ENCODE measurements at places on chromosomes 12 and 14.

DNA sequence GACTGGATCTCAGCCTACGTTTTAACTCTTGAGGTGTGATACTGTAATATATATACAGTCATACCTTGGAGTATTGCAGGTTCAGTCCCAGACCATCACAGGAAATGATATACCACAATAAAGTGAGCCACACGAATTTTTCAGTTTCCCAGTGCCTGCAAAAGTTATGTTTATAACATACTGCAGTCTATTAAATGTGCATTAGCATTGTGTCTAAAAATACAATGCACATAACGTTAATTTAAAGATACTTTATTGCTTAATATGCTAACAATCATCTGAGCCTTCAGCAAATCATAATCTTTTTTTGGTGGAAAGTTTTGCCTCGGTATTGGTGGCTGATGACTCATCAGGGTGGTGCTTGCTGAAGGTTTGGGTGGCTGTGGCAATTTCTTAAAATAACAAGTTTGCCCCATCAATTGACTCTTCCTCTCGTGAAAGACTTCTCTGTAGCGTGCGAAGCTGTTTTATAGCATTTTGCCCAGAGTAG lies 18.9 kb downstream of the PYROXD1 start:
- DNase-seq, result no peak

GRCh38 chr12:110073049-110073831 lies 24.9 kb upstream of the C12orf76 start:
- no peak for DNase-seq

DNA sequence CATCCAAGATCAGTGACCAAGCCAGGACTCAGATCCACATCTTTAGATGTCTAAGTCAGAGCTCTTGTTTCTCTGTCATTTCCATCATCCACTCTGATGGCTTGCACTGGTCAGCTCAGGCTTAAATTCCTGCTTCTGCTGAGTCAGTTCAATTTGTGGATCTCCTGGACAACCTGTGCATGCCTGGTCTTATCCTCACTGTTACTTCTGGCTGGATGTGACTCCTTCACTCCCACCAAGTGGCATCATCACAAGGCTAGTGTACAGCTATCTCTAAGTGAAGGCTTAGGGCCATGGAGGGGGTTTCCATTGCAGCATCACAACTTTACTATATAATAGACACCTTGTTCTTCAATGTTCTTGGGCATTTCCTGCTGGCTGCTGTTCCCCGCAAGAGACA lies 102.9 kb downstream of the EMP1 start:
- no peak for DNase-seq

GRCh38 chr14:22070119-22070982 lies 396.7 kb upstream of the OR4E1 start:
- DNase-seq, result no peak

DNA sequence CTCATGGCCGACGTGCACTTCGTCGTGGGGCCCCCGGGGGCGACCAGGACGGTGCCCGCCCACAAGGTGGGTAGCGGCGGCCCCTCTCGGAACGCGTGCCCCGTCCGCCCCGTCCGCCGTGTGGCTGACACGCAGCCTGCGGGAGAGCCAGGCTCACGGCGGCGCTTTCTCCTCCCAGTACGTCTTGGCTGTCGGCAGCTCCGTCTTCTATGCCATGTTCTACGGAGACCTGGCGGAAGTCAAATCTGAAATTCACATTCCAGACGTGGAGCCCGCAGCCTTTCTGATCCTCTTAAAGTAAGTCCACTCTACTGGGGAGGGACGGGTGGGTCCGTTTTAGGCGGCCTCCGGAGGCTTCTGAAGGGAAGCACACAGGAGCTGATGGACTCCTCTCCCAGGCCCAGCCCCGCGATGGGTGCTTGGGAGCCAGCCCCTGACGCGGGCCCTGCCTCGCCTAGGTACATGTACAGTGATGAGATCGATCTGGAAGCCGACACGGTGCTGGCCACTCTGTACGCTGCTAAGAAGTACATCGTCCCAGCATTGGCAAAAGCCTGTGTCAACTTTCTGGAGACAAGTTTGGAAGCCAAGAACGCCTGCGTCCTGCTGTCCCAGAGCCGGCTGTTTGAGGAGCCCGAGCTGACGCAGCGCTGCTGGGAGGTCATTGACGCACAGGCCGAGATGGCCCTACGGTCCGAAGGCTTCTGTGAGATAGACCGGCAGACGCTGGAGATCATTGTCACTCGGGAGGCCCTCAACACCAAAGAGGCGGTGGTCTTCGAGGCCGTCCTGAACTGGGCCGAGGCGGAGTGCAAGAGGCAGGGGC lies 1.1 kb downstream of the BTBD6 start:
- DNase-seq, result no peak

GRCh38 chr14:90870950-90871604 lies 54.8 kb upstream of the TTC7B start:
- DNase-seq, result no peak

GRCh38 chr14:100213956-100214769 lies 24.8 kb upstream of the YY1 start:
- peak; percentile 45 for DNase-seq

DNA sequence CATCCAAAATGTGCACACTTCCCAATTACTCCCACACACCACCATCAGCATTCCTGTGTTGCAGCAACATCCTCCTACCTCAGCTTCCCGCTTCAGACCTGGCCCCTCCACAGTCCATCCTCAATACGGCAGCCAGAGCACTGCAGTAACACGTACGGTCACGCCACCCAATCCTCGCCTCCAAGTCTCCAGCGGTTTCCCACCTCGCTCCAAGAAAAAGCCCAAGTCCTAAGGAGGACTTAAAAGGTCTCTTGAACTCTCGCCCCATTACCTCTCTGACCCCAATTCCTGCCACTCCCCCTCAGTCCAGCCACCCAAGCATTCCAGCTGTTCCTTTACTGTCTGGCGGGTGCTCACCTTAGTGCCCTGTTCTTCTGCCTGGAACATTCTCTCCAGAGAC lies 12.0 kb downstream of the FBXO21 start:
- DNase-seq, result no peak

DNA sequence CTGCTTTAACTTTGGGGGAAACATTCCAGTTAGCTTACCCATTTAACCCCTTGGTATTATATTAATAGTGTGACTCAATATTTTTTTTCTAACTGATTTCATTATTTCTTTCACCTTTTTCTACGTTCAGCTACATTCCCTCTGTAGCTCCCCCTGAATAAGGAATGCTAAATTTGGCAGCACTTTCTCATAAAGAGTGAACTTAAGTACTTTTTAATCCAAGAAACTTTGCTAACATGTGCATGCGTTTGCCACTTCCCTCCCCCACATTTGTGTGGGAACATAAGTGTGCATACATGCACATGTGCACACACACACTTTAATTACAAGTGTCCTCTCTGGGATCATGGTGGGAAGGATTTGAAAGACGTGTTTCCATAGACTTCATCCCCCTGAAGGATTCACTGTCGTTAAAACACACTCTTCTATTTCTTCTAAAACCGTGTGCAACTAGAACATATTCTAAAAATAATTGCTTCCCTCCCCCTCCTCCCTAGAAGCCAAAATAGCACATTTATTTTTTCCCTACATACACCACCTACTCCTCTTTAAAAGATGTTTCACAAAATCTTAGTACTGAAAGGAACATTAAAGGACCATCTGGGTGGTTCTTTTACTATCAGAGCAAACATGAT lies 142.6 kb downstream of the PPM1H start:
- no peak for DNase-seq

DNA sequence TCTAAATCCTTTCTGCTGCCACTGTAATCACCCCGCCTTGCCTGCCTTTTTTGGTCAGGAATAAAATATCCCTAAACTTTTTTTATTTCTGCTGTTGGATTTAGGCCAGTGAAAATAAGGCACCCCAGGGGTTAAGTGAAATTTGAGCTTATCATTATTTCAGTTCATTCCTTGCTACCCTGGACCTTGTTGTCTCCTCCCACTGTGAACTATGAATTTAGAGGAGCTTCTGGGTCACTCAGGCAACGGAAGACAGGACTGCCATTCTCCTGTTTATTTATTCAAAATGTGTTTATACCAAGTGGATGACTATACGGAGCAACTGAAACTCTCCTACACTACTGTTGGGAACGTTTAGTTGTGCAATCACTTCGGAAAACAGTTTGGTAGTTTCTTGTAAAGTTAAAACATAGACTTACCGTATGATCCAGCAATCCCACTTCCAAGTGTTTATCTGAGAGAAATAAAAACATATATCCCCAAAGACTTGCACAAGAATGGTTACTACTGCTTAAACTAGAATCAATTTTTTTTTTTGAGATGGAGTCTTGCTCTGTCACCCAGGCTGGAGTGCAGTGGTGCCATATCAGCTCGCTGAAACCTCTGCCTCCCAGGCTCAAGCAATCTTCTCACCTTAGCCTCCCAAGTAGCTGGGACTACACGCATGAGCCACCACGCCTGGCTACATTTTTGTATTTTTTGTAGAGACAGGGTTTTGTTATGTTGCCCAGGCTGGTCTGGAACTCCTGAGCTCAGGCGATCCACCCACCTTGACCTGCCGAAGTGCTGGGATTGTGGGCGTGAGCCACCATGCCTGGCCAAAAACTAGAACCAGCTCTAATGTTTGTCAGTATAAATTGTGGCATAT lies 2.3 kb upstream of the TRAFD1 start:
- DNase-seq, result peak; percentile 35

GRCh38 chr12:106302401-106303201 lies at the start of gene TCP11L2:
Gene TCP11L2 (plus strand): TSS chr12:106302733. CDS start chr12:106311076, 8,343 bp downstream.
- no peak for DNase-seq

GRCh38 chr12:6644257-6644596 lies 3.0 kb downstream of the ACRBP start:
- DNase-seq, result no peak

DNA sequence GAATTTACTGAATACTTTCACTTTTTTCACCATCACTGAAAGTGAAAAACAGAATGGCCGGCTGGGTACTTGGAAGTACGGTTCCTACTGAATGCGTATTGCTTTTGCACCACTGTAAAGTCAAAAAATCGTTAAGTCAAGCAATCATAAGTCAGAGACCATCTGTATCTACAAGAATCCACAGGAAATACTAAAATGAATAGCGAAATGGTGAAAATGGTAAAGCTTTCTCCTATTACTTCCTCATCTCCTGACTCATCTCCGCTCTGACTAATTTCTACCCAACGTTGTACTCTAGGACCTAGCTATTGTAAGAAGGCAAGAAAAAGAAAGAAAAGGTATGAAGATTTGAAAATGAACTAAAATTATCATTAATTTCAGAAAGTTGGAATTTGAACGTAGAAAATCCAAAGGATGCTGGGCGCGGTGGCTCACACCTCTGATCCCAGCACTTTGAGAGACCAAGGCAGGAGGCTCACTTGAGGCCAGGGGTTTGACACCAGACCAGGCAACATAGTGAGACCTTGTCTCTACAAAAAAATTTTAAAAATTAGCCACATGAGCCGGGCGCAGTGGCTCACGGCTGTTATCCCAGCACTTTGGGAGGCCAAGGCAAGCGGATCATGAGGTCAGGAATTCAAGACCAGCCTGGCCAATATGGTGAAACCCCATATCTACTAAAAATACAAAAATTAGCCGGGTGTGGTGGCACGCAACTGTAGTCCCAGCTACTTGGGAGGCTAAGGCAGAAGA lies 5.3 kb upstream of the CDCA4 start:
- no peak for DNase-seq

- no peak for DNase-seq
Observed at GRCh38 chr14:78725086-78725485, 554.9 kb downstream of the NRXN3 start.

GRCh38 chr14:67335781-67336180 lies 23.8 kb downstream of the ATP6V1D start:
- no peak for DNase-seq

- DNase-seq, result no peak
Observed at GRCh38 chr14:97065305-97066067, 268.3 kb downstream of the VRK1 start.

DNA sequence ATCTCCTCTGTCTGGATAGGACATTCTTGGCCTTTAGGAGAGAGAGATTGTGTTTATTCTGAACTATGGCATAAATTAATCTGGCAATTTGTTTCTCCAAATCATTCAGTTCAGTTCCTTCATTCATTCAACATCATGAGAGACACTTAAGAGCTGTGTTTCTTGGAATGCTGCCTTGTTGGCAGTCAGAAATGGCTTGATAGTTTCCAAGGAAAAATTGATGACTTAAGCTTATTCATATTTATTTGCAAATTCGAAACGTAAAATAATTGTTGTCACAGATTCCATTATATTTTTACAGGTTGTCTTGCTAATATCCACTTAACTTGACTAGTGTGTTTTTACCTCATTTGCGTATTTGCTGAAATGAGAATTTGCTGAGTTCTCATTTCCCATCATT lies 393.0 kb downstream of the C12orf75 start:
- no peak for DNase-seq

DNA sequence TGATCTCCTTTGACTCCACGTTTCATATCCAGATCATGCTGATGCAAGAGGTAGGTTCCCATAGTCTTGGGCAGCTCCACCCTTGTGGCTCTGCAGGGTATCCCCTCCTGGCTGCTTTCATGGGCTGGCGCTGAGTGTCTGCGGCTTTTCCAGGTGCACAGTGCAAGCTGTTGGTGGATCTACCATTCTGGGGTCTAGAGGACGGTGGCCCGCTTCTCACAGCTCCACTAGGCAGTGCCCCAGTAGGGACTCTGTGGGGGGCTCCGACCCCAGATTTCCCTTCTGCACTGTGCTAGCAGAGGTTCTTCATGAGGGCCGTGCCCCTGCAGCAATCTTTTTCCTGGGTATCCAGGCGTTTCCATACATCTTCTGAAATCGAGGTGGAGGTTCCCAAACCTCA lies 12.1 kb upstream of the BBS10 start:
- no peak for DNase-seq

- DNase-seq, result peak; percentile 82
Observed at GRCh38 chr14:93045965-93046704, 69.6 kb downstream of the ITPK1 start.

GRCh38 chr14:66069830-66070541 lies 416.2 kb upstream of the CCDC196 start:
- DNase-seq, result no peak

- DNase-seq, result no peak
Observed at GRCh38 chr12:3761116-3761735, 8.3 kb upstream of the CRACR2A start.

GRCh38 chr14:50403419-50403818 lies 6.7 kb upstream of the CDKL1 start:
- no peak for DNase-seq

- peak; percentile 86 for DNase-seq
Observed at GRCh38 chr12:92602476-92602875, 100.3 kb upstream of the PLEKHG7 start.

DNA sequence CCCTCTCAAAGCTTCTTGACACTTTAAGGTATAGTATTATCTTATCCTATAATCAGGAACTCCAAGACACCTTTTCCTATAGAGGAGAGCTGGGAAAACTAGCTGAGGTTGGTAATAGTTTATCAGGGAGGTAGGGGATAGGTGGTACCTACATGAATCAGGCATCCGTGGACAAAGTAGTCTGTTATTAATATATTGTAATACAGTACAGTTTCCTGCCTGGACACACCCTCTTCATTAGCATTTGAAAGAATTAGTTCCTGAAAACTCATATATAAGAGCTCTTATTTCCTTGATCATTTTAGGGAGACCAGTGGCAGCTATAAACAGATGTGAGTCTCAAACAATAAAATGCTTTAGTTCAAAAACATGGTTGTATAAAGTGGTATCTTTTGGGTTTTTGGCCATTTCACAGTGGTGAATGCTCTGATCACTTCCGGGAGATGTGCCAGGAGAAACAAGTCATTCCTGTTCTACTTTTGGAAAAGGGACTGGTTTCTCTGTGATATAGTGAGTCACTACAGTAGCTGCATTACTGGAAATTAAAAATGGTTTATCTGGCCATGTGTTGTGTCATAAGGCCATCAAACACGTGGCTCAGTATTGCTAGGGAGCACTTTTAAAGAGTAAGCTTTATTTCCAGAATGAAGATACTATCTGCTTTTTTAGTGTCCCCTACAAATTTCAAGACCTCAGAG lies 98.1 kb downstream of the KLRB1 start:
- DNase-seq, result no peak
